Stimulated activated naive CD8-positive, alpha-beta T cell treated with anti-CD3 and anti-CD28 coated beads, Interleukin-15, amount 100 ng/mL, for 72 hours (primary cell): ENCODE measurements at places on chromosomes 6 and 20.

- no peak for DNase-seq
Observed at GRCh38 chr6:21067521-21067920, 526.0 kb upstream of the SOX4 start.

GRCh38 chr6:130120731-130121130 is 102.0 kb downstream of the SAMD3 start:
- DNase-seq: no peak

- DNase-seq: no peak
Observed at GRCh38 chr6:10417681-10418104, 2.8 kb upstream of the TFAP2A start.

DNA sequence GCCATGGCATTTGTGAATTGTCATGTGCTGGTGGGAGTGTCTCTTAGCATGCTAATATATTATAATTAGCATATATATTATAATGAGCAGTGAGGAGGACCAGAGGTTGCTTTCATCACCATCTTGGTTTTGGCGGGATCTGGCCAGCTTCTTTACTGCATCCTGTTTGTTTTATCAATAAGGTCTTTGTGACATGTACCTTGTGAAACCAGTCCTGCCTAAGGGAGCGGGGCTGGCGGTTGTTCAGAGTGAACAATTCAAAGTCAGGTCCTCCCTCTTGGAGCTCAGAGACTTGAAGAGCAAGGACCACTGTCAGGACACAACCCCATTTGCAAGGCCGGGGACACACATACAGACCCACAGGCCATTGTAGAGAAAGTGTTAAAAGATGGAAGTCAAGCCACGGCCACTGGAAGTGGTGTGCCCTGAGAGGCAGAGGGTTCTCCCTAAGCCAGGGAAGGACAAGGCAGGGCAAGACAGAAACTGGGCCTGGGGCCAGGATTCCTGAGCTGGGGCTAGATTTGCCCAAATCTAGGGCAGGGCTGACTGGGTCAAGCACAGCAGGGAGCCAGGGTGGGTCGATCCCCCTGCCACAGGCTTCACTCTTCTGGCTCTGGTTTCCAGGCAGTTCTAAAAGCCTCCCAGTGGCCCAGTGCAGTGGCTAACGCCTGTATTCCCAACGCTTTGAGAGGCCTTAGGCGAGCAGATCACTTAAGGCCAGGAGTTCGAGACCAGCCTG is 14.2 kb downstream of the SLC52A3 start:
- DNase-seq: no peak

DNA sequence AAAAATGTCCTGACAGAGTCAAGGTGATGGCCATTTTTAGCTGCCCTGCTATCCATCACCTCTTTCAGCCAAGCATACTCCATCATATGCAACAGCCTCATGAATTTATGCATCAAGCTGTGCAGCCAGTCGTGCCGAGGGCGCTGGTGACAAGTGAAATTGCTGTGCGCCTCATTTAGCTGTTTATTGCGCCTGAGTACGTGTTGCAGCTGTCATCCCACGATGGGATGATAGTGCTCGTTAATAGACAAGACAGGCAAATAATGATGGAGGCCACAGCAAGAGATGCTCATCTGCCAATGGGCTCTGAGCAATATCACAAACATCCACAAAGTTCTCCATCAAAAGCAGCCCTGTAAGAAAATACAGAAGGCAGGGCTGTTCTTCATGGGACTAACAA is 562.3 kb upstream of the POU3F2 start:
- DNase-seq: no peak

GRCh38 chr20:53399592-53400335 is 193.9 kb downstream of the ZNF217 start:
- DNase-seq: no peak

GRCh38 chr6:151916680-151917164 is 109.2 kb downstream of the ESR1 start:
- DNase-seq: no peak

DNA sequence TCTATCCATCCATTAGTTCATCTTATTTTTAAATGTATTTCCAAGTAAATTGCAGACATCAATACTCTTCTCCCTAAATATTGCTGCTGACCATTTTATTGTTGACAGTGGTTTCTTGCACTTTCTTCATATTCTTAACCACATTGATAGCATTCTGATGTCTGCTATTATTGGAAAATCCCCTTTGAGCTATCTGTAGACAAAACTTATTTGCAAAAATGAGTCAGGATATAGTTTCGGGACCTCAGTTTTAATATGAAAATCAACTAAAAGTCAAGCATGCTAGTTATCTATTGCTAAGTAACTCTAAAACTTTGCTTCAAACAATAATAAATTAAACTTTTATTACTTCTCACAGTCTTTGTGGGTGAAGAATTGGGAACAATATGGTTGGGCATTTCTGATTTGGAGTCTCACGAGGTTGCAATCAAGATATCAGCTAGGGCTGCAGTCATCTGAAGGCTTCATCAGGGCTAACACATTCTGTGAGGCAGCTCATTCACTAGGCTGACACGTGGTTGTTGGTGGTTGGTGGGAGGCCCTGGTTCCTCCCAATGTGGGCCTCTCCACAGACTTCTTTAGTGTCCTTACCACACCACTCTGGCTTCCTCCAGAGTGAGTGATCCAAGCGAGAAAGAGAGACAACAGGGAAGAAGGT is 32.7 kb downstream of the CD109 start:
- DNase-seq: peak; percentile 41

DNA sequence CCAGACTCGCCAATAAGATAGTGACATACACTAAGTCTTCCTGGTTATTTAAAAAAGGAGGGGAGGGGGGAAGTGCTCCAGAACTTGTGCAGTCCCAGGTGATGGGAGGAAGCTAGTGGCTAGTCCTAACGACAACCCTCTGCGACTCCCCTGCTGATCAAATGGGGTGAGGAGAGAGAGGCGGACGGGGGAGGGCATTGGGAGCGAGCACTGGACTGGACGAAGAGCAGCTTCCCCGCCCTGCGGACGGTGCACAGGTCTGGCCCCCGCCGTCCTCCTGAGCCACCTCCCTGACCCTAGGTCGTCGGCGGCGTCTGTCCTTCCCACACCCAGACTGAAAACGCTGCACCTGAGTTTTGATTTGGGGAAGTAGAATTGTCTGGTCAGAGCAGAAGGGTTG is 2.2 kb upstream of the OLIG3 start:
- DNase-seq: no peak

DNA sequence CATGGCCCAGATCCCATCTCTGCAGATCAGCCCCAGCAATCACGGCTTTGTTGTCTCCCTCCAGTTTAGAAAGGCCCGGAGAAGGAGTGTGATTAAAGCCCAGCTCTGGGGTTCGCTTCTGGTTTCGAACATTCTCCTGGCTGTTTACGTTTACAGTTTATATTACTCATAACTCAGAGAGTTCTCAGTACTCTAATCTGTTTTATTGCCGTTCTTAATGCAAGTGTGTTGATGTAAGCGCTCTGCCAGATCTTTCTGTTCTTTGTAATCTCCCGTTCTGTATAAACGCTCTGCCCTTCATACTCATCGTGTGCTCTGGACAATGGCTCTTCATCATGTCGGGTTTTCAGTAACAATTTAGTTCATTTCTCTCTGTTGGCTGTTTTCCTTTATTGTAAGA is 118.0 kb upstream of the PRND start:
- no peak for DNase-seq

DNA sequence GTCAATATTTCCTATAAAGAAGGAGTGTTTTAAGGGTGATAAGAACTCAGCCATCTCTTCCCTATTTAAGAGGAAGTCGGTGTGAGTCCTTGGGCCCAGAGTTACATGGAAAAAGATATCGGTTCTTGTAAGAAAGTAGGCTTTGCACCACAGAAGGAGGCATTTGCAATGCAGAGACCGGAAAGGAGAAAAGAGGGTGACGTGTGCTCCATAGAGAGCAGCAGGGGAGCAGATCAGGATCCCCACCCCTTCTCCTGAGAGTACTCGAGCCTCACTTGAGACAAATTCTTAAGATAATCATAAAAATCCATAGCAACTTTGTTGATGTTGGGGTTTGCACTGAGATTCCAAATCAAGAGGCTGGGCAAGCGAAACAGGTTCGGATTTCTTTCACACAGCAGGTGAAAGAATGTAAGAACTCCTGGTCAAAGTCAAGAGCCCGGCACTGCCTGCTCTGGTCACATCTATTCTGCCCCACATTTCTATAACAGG is 27.8 kb downstream of the FOXA2 start:
- no peak for DNase-seq

GRCh38 chr6:139919107-139920026 is 544.9 kb upstream of the CITED2 start:
- no peak for DNase-seq

- no peak for DNase-seq
Observed at GRCh38 chr20:55514531-55514930, 490.8 kb downstream of the CBLN4 start.

DNA sequence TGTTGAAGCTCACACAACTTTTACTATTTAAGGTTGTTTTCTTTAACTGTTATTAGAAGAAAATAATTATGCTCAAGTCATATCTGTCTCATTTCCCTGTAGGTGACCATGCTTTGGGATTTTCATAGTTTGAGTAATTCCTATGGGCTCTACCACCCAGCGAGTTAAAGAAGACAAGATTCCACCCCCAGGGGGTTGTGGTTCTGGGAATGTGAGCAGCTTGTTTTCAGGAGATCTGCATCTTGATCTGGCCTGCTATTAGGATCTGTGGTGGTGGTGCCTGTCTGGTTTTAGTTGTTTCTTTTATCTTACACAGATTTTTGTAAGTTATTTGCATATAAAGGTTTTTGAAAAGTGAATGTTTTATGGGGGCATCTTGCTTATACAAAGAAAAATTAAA is 20.2 kb upstream of the REV3L start:
- DNase-seq: no peak

DNA sequence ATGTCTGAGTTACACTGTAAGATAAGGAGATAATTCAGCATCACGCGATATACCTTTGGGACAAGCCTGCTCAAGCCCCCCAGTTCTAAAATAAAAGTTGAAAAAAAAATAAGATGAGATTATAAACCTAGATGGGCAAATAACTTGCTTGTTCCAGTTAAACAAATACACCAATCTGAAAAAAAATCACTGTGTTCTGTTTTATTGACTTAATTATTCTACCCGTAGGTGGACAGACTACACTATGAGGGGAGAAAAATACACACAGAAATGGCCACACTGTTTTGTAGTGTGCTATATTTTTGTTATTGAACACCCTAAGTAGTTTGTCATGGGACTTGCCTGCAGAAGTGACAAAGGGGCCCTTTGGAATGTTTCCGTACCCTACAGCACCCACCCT is 70.9 kb downstream of the CRYBG1 start:
- no peak for DNase-seq

DNA sequence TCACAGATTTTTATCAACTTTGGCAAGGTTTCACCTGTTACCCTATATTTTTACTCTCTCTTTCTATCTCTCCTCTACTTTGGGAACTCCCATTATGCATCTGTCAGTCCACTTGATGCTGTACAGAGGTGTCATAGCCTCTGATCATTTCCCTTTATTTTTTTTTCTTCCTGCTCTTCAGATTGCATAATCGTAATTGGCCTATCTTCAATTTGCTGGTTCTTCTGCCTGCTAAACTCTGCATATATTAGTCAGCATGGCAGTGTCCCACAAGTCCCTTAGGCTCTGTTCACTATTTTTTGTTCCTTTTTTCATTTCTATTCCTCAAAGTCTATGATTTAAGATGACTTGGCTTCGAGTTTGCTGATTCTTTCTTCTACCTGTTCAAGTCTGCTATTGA is 44.7 kb upstream of the MICB start:
- no peak for DNase-seq

DNA sequence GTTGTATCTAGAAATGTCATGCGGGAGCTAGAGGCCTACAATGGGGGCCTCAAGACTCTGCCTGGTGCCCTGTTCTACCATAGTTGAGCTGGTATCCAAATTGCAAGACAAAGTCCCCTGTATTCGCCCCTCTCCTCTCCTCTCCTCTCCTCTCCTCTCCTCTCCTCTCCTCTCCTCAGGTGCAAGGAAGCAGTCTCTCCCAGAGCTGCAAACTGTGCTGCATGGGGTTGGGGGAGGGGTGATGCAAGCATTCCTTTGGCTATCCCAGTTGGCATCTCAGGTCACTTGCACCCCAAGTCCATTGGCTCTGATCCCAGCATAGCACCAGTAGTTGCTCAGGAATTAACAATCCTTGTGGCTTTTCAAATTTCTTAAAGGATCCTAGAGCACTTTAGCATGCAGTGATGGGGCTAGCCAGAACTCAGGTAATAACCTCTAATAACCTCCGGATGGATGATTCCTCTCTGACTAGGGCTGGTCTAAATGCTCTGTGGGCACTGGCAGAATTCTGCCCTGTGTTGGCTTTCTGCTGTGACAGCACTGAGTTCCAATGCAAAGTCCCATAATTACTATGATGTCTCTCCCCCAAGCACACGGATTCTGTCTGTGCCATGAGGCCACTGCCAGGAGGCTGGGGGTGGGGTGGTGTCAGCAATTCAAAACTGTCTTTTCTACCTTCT is 35.3 kb downstream of the TAF11 start:
- no peak for DNase-seq

DNA sequence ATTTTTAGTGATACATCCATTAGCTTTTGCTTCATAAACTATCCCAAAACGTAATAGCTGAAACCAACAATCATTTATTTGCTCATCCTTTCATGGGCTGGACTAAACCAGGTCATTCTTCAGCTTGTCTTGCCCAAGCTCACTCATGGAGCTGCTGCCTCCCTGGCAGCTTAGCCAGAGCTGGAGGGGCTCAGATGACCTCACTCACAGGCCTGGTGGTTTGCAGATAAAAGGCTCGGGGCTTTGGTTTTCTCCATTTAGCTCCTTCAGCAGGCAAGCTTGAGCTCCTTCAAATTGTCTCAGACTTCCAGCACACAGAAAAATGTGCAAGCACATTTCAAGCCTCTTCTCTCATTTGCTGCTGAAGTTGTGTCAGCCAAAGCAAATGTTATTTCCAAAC is 139.1 kb downstream of the BTBD3 start:
- no peak for DNase-seq

DNA sequence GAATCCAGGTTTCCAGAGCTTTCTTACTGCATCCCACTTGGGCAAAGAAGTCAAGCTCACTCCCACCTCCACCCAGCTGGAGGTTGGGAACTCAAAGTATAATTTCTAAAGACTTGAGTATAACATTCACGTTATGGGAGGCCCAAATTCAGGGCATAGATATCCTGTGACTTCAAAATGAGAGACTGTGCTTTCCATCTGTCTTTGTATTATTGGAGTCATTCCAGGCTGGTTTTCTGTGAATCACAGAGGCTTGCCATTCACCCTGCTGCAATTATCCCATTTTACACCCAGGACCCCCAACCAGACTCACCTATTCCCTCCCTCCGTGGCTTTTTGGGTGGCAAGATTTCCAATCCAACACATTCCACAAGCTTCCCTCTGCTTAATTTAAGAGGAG is 19.3 kb upstream of the SRC start:
- no peak for DNase-seq

GRCh38 chr20:21397341-21398108 is at the start of gene NKX2-4:
TSS of gene NKX2-4 (minus strand) at chr20:21397526. CDS start at chr20:21397399, 127 bp downstream.
- DNase-seq: no peak

GRCh38 chr6:110690916-110691315 is 124.4 kb downstream of the CDK19 start:
- DNase-seq: no peak

DNA sequence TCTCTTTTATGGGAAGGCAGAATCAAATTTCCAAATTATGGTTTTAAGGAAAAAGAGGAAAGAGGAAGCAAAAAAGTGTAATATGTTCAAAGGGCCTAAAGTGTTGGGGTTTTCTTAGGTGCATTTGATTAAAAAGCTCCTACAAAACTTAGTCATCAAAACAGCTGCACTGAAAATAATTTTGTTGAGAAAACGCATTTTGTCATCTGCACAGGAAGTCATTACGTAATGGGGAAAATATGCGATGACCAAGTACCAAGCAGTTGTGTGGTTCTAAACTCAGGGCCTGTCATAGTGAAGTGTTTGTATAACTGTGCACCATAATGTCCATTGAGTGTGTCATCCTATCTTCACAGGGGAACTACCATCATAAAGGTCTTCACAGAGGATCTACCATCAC is 15.6 kb downstream of the HAO1 start:
- no peak for DNase-seq
